ENCODE measurements at places on chromosomes 2 and 18. TPM values are rescaled to one million over a fixed set of nuclear protein-coding genes. Genes with fewer than 3 reads are reported as not detected.

Gene PKDCC
- total RNA-seq, result 0.50 TPM

Gene RIT2
- not detected for total RNA-seq

Gene PARD3B
- total RNA-seq, result 0.45 TPM

Gene OSR1
- not detected for total RNA-seq

- no peak for DNase-seq
Observed at GRCh38 chr2:39156107-39156506, 35.3 kb upstream of the SOS1 start.

GRCh38 chr2:64863097-64863820 lies 125.9 kb upstream of the SLC1A4 start:
- no peak for DNase-seq

DNA sequence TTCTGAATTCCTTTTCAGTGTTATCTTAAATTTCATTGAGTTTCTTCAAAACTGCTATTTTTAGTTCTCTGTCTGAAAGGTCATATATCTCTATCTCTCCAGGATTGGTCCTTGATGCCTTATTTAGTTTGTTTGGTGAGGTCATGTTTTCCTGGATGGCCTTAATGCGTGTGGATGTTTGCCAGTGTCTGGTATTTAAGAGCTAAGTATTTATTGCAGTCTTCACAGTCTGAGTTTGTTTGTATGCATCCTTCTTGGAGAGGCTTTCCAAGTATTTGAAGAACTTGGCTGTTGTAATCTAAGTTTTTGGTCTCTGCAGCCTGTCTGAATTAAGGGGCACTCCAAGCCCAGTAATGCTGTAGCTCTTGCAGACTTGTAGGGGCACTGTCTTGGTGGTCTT lies 249.3 kb downstream of the ZNF385B start:
- DNase-seq, result no peak

- DNase-seq, result no peak
Observed at GRCh38 chr2:189601043-189601442, 20.5 kb upstream of the SLC40A1 start.

DNA sequence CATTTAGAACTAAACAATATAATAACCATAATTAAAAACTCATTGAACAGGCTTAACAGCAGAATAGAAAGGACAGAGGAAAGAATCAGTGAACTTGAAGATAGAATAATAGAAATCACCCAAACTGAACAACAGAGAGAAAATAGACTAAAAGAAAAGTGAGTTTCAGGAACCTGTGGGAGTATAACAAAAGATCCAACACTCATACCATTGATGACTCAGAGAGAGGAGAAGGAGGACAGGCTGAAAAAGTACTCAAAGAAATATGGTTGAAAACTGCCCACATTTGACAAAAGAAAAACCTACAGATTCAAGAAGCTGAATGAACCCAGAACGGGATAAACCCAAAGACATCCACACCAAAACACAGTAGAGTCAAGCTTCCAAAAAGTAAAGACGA lies 54.2 kb upstream of the FMNL2 start:
- no peak for DNase-seq

DNA sequence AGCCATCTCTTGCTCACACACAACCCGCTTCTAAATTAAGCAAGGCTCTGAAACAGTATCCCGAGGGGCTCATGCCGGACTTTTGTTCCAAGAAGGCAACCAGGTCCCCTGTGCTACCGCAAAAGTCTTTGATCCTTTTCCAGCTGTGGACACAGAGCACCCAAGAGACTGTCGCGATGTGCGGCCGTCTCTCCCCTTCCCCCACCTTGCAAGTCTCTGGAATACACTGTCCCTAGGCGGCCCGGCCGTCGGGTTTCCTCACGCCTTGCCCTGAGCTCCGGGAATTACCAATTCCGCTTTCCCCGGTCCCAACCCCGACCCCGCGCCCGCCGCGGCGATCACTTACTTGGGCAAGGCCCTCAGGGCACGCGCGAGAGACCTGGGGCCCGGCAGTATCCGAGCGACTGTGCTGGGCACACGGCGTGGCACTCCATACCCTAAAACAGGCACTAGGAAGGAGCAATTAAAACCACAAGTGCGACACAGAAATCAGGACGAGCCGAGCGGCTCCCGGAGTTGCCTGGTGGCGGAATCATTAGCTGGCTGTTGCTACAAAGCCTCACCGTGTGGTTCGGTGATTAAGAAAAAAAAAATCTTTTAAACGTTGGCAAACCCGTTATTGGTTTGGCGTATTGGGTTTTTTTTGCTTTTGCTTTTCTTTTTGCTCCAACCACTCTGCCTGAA lies 2.2 kb upstream of the DLX1 start:
- DNase-seq, result no peak

GRCh38 chr2:235803028-235803427 lies 309.2 kb downstream of the AGAP1 start:
- no peak for DNase-seq

DNA sequence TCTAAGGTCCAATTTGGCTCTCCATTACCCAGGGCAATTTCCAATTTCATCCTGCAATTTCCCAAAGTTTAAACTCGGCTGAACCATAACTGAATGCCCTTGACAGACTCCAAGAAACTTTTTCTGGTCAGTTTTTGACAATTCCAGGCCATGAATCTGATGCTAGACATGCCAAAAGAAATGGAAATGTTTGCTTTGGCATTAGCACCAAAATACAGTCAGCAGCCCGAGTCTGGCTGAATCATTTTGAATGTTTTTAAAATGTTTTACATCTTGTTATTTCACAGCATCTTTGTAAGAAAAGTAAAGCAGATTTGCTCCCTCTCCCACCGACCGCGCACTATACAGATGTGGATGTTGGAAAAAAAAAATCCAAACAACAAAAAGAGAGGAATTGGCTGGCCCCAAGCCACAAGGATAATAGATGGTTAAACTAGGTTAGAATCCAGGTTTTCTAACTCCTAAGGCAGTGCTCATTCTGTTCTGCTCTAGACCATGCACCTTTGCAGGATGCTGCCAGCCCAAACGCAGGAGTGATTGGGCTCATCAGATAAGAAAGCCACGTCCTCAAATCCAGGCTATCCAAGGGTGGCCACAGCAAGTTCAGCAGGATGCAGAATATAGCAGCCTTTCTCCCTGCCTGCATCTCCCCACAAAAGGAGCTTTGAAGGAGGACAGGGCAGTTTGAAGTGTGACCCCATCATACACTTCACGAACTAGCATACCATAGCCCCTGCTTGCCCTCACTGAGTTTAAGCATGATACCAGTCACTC lies 167.5 kb downstream of the ALK start:
- DNase-seq, result no peak

- DNase-seq, result peak; percentile 23
Observed at GRCh38 chr2:42047488-42048298, at the start of gene PKDCC. PKDCC (plus strand) TSS chr2:42048021; CDS start chr2:42048200, 179 bp downstream.

GRCh38 chr2:156625360-156626170 lies 189.4 kb downstream of the GPD2 start:
- no peak for DNase-seq

- DNase-seq, result no peak
Observed at GRCh38 chr2:142061733-142062132, 69.1 kb downstream of the LRP1B start.

- DNase-seq, result no peak
Observed at GRCh38 chr18:40259115-40259835, 1695.8 kb upstream of the PIK3C3 start.

DNA sequence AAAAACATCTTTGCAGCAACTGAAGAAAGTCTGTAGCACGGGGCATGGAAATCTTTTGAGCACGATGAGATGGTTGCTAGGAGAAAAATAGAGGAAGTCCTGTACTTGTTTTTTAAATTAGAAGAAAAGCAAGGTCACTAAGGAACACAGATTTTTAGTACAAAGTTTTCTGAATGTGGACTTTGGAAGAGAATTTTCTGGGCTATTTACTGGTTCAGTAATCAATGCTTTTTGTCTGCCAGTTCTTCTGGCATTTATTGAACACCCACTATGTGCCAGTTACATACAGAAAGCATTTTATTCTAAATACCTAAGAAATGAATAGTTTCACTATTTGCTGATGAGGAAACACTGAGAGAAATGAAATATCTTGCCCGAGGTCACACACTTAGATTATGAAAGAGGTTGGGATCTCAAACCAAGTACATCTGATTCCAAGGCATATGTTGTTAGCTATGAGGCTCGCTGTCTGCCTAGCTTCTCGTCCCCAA lies 15.6 kb upstream of the MAP3K20 start:
- no peak for DNase-seq

- DNase-seq, result no peak
Observed at GRCh38 chr2:11097038-11097720, 58.1 kb upstream of the SLC66A3 start.

GRCh38 chr2:86592547-86593230 lies 29.4 kb upstream of the CHMP3 start:
- DNase-seq, result no peak

All from natural killer cell (primary cell).